NCI-H526 (cell line): ENCODE measurements at places on chromosomes 6 and 20.

GRCh38 chr6:40764726-40765125 lies 177.6 kb upstream of the LRFN2 start:
- DNase-seq = no peak

DNA sequence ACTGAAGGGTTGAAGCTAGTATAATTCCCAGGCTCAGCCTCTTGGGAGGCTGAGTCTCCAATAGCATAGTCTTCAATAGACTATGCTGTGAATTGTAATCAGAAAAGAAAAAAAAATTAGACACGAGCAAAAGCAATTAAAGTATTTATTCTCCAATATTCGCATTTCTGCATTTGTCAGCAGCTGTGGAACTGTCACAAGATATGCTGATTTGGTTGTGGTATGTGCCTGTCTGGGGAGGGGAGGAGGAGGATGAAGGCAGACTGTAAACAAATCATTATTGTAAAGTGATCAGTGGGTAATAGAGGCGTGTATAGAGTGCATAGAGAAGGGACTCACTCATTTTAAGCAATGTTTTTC lies 10.1 kb upstream of the BICRAL start:
- DNase-seq = no peak

GRCh38 chr6:141131616-141132015 lies 1001.1 kb upstream of the GJE1 start:
- DNase-seq = no peak

GRCh38 chr20:37344506-37345338 lies 1.2 kb upstream of the SRC start:
- peak; percentile 76 for DNase-seq

DNA sequence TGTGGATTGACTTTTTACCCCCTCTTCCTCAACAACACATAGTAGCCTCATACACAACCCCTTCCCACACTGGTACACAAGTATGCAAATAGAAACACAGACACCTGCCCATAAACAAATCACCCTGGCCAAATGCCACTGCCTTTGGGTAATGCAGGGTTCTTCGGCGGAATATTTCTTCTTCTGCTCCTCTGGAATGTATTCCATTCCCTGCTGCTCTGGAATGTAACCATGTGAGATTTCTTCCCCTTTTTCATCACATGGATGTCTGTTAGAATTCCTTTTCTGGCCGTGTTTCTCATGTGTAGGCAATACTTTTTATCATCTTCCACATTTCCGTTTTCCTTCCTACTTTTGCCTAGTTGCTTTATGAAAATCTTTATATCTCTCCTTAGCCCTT lies 76.1 kb upstream of the TPD52L1 start:
- DNase-seq = peak; percentile 62

- DNase-seq = no peak
These were observed 258.3 kb downstream of the NFATC2 start for GRCh38 chr20:51284176-51284575.

DNA sequence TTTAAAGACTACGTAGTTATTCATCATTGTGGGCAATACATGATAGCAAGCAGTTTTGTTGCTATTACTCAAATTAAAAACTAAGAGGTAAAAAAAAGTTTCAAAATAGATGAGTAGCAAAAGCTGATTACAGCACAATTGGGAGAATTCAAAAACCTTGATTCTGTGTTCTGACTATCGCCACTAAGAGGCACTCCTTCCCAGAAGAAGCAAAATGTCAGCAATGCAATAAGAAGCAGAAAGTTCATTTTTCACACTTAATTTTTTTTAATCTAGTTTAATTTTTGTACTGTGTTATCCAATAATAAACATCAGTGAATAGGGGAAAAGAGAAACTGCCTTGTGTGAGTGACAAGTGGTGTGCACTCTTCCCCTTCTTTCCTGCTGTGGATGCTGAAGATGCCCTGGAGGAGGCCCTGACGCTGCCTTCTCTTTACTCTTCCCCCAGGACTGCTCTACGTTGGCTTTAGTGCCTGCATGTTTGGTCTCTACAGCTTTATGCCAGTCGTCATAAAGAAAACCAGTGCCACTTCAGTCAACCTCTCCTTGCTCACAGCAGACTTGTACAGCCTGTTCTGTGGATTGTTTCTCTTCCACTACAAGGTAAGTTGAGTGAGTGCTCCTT lies 263.2 kb upstream of the PLN start:
- DNase-seq = peak; percentile 32

- DNase-seq = no peak
These were observed 305.4 kb downstream of the FARS2 start for GRCh38 chr6:5566718-5567117.

GRCh38 chr6:121765060-121765459 lies 329.6 kb downstream of the GJA1 start:
- DNase-seq = no peak

- no peak for DNase-seq
These were observed 169.5 kb downstream of the FRK start for GRCh38 chr6:115891111-115891669.

- DNase-seq = no peak
These were observed 69.0 kb upstream of the UST start for GRCh38 chr6:148677594-148678476.

DNA sequence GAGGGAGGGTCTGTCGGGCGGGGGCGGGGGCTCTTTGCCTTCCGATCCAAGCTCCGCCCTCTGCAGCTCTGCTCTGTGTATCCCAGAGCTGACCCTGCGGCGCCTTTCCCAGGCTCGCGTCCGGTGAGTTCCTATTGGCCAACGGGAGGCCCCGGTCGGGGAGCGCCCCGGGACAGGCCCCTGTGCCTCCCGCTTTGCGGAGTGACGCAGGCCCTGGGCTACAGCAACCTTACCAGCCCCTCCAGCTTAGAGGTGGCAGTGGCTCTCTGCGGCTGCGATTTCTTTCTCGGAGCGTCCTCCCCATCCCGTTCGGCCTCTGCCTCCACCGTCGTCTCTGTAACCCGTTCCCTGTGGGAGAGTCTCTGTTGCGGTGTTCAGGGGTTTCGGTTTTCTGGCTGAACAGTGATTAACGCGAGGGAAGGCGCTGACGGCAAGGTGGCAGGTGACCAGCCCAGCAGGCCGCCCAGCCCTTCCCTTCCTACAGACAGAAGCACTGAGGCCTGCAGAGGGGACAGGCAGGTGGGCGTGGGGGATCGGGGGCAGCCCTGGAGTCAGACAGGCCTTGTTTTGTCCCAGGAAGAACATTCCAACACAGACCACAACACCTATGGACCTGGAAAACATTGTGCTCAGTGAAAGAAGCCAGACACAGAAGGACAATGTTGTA lies 18.1 kb upstream of the CEBPB start:
- peak; percentile 40 for DNase-seq

GRCh38 chr20:44790638-44791393 lies 19.5 kb downstream of the RIMS4 start:
- no peak for DNase-seq
